Karpas-422 (cell line): ENCODE measurements at places on chromosomes 12 and 14.

- no peaks in the 10 kb centered on the region for H3K4me1 ChIP-seq
- H3K4me3 ChIP-seq: no peak overlapping the region
- DNase-seq: no peak
- no peaks in the 10 kb centered on the region for H3K27me3 ChIP-seq
These were observed 145.0 kb downstream of the CAND1 start for GRCh38 chr12:67414011-67414715.

DNA sequence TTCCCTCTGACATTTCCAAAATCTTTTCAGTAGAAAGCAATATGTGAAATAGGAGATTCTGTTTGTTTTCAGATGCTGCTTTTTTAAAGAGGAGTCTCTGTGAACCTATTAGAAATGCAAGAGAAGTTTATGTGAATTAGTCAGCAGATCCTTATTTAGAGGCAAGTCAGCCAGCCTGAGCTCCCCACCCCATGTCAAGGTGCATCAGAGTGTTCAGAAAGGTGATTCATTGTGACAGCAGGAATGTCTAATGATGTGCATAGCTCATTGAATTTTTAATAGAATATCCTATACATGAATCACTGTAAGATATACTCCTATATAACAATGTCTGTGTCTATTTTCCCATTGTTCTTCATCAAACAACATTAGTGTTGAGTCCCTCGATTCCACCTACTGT is 1222.4 kb upstream of the USP15 start:
- H3K27ac ChIP-seq: no peak overlapping the region
- H3K27me3 ChIP-seq: no peaks in the 10 kb centered on the region
- H3K36me3 ChIP-seq: no peaks in the 10 kb centered on the region
- H3K4me3 ChIP-seq: no peak overlapping the region
- no peaks in the 10 kb centered on the region for H3K4me1 ChIP-seq

DNA sequence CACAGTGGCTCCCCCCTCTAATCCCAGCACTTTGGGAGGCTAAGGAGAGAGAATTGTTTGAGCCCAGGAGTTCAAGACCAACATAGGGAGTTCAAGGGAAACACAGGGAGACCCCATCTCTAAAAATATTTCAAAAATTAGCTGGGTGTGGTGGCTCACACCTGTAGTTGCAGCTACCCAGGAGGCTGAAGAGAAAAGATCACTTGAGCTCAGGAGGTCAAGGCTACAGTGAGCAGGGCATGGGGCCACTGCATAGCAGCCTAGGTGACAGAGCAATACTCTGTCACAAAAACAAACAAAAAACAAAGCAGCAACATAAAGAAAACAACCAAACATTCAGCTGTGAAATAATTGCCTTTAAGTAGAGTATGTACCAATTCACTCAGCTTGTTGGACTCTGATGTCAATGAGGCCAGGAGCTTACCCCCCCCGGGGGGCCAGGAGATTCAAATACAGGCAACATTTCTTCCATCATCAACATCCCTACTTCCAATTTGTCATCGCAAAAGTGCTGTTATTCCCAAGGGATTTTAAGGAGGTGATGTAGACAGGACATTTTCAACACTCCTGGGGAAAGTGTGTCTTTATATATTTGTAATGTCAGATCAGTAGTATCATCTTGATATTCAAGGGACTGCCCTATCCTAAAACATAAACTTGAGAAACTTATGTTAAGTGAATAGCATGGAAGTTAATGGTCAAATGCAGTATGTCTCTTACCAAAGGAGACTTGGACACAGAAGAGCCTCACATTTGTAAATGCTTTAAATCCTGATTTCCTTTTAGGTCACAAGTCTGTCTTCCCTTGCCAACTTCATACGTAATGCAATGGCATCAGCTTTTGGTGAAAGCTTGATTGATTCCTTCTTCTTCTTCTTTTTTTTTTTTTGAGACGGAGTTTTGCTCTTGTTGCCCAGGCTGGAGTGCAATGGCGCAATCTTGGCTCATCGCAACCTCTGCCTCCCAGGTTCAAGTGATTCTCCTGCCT is 40.6 kb upstream of the AEBP2 start:
- DNase-seq: no peak
- H3K27ac ChIP-seq: no peak overlapping the region
- H3K36me3 ChIP-seq: no peaks in the 10 kb centered on the region
- no peaks in the 10 kb centered on the region for H3K27me3 ChIP-seq

DNA sequence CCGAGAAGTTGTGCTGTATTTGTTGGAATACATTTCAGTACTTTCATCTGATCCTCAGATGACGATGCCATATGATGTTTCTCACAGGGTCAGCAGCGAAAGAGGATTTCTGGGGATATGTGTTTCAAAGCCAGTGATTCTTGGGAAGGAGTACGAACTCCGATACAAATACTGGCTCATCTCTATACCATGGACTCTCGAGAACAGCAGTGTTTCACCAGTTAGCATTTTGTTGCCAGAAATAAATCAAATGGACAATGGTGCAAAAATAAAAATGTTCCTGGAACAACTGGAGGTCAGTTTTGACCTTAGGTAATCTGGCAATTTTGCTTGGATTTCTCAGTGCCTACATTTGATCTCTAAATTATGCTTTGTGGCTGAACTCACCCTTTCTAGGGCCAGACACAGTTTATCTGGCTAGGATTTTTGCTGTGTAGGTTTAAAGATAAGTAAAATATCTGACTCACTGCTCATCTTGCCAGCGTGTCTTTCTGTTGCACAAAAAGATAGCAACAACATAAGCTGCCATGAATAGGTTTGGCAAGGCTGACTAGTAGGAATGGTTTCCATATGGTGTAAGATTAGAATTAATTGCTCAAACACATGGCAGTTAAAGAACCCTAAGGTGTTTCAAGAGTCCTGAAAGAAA is 11.0 kb upstream of the MGP start:
- H3K36me3 ChIP-seq: no peaks in the 10 kb centered on the region
- H3K4me3 ChIP-seq: no peak overlapping the region
- no peak overlapping the region for H3K27ac ChIP-seq
- no peaks in the 10 kb centered on the region for H3K4me1 ChIP-seq
- no peaks in the 10 kb centered on the region for H3K27me3 ChIP-seq

DNA sequence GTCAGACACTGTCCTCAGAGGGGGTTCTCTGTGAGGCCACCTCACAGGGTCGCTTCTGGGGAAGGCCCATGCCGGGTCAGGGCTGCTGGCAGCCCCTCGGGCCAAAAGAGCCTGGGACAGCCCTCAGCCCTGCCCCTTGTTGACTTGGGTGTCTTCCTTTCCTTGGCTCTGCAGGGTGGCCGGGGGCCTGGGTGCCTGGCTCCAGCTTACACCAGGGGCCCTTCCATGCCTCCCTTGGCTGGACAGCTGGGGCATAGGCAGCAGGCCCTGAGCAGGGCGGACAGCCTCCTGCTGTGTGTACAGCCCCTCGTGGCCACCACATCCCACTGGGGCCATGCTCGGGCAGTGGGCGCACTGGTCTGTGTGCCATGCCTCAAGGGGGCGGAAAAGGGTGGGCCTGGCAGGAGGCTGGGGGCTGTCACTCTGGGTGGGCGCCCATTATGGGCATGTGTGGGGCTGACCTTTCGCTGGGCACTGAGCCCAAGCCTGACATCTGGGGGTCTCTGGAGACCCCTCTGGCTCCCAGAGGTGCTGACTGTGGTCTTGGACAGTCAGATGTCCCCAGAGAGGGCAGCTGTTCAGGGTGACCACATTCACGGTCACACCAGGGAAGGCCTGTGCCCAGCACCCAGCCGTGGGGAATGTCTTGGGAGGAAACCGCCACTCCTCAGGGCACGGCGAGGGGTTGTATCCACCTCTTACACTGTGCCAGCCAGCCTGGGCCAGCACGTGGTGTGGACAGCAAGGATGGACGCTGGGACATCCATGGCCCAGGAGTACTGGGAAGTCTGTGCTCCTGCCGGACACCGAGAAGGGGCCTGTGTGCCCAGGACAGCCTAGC is 313.3 kb downstream of the TMEM121 start:
- no peaks in the 10 kb centered on the region for H3K27me3 ChIP-seq
- H3K4me1 ChIP-seq: no peaks in the 10 kb centered on the region
- no peaks in the 10 kb centered on the region for H3K36me3 ChIP-seq
- H3K4me3 ChIP-seq: no peak overlapping the region

- H3K27ac ChIP-seq: no peak overlapping the region
- DNase-seq: no peak
- no peak overlapping the region for H3K4me3 ChIP-seq
- no peaks in the 10 kb centered on the region for H3K4me1 ChIP-seq
- H3K36me3 ChIP-seq: no peaks in the 10 kb centered on the region
These were observed 330.8 kb downstream of the ADAMTS20 start for GRCh38 chr12:43221216-43221615.
